ENCODE measurements at places on chromosomes 4 and X.

DNA sequence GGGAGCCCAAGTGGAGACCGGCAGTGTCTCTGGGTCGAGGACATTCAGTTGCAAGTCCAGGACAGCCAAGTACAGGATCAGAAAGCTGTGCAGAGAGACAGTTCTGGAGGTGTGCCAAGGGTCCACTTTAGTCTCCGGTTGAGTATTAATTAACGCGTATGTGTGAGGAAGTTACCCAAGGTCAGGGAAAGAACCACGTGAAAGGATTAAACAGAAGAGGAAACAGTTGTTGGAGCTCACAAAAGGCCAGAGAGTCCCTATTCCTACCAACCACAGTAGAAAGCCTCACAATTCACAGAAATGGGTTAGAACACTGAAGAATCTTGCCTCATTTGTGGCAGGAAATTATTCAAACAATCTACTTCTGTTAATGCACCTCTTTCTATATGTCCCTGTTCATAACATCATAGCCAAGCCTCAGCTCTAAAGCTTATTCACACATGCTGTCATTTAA, 17.9 kb upstream of the NSUN7 start:
- H3K4me1 ChIP-seq: no peaks in the 10 kb centered on the region
- H3K36me3 ChIP-seq: no peaks in the 10 kb centered on the region
- no peaks in the 10 kb centered on the region for H3K27me3 ChIP-seq
- peak; percentile 62 for DNase-seq
- H3K27ac ChIP-seq: no peak overlapping the region
- no peak overlapping the region for H3K4me3 ChIP-seq

DNA sequence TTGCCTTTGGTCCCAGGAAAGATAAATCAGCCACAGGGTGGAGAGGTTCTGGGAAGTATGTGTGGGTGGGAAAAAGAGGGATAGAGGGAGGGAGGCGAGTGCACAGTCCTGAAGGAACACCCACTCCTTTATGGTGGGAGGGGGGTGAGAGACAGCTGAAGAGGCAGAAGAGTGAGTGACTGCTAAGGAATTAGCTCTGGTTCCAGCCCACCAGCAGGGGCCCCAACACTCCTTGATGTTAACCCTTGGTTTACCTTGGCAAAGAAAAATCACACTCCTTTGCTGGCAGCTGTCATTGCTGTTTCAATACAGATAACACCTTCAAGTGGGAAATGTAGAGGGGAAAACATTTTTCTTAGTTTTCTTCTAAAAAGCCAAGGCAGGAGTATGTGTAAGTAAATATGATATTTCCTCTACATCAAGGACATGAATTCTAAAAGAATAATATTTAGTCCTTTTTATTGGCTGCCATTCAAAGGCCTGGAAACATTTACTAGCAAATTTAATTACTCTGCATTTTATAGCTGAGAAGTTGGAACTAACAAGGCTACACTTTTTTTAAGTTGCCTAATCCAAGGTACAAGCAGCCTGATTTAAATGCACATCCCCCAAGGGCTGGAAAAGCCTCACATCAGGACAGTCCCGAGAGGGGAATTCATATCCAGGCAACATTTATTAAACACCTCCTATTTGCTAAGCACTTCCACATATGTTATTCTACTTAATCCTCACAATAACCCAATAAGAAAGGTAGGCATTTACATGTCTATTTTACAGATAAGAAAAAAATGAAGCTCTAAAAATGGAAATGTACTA, 81.7 kb downstream of the HS6ST2 start:
- H3K27me3 ChIP-seq: no peaks in the 10 kb centered on the region
- H3K4me1 ChIP-seq: no peaks in the 10 kb centered on the region
- no peak for DNase-seq

DNA sequence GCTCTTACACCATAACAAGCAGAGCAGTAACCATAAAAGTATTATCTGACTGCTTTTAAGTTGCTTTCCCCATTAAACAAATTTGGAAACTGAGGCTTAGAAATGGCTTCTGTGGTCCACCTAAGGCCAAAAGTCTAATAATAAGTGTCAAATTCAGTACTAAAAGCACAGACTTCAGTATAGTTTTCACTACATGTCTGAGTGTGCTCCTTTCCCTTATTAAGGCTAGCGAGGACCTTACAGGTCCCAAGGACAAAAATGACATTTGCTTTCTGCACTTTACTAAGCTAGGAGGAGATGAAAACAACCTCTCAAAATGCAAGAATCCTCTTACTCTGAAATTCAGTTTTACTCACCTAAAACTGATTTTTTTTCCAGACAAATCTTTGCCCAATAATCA, 127.2 kb downstream of the ENOX2 start:
- no peak overlapping the region for H3K4me3 ChIP-seq
- DNase-seq: no peak
- no peak overlapping the region for H3K27ac ChIP-seq
- H3K27me3 ChIP-seq: no peaks in the 10 kb centered on the region
- no peaks in the 10 kb centered on the region for H3K4me1 ChIP-seq

DNA sequence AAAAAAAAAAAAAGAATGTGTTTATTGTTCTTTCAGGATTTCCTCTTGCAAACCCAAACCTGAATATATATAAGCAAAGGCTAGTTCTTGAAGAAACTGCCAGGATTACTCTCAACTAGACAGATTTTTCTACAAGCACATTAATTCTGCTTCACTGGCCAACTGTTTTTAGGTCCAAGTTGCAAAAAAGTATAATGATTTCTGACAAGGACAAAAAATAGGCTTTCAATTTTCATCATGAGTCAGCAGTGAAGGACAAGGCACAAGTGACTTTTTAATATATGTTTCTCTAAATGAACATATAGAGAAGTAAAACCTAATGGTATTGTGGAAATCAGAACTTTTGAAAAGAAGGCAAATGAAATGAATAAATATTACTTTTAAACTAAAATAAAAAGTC, 73.7 kb downstream of the ELOVL6 start:
- H3K27me3 ChIP-seq: no peaks in the 10 kb centered on the region
- no peak overlapping the region for H3K4me3 ChIP-seq
- no peak for DNase-seq
- H3K4me1 ChIP-seq: no peaks in the 10 kb centered on the region
- no peaks in the 10 kb centered on the region for H3K36me3 ChIP-seq
- H3K27ac ChIP-seq: no peak overlapping the region

GRCh38 chr4:118765399-118765798, 70.5 kb downstream of the SEC24D start:
- H3K27ac ChIP-seq: no peak overlapping the region
- H3K27me3 ChIP-seq: no peaks in the 10 kb centered on the region
- no peak for DNase-seq
- H3K4me3 ChIP-seq: no peak overlapping the region
- H3K36me3 ChIP-seq: peaks cover 11% of the 10 kb centered on the region
- H3K4me1 ChIP-seq: peaks cover 15% of the 10 kb centered on the region

- H3K27ac ChIP-seq: no peak overlapping the region
- H3K27me3 ChIP-seq: no peaks in the 10 kb centered on the region
- H3K4me1 ChIP-seq: no peaks in the 10 kb centered on the region
- no peak for DNase-seq
- no peak overlapping the region for H3K4me3 ChIP-seq
Observed at GRCh38 chrX:145506214-145506613, 258.9 kb downstream of the SPANXN1 start.

DNA sequence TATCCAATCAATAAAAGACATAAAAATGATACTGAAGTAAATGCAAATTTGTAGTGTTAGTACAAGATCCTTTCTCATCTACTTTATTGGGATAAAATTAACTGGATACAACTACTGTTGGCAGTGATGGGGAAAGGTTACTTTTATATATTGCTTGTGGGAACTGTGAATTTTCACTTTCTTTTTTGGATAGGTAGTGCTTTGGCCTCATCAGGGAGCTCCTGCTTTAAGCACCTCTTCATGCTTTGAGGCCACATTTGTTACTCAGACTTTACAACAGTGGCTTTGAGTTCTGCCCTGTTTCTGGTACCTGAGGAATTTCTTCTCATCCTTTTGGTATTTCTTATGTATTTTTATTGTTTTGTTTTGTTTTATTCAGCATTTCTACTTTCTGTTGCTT, 316.8 kb upstream of the ZCCHC13 start:
- H3K27me3 ChIP-seq: no peaks in the 10 kb centered on the region
- no peak for DNase-seq
- H3K4me1 ChIP-seq: no peaks in the 10 kb centered on the region

- no peaks in the 10 kb centered on the region for H3K27me3 ChIP-seq
- no peaks in the 10 kb centered on the region for H3K36me3 ChIP-seq
- H3K27ac ChIP-seq: no peak overlapping the region
- no peak for DNase-seq
- no peaks in the 10 kb centered on the region for H3K4me1 ChIP-seq
- H3K4me3 ChIP-seq: no peak overlapping the region
Observed at GRCh38 chr4:155629183-155629825, 37.3 kb upstream of the GUCY1A1 start.

GRCh38 chr4:167555338-167556022, 321.2 kb upstream of the SPOCK3 start:
- no peak for DNase-seq
- no peaks in the 10 kb centered on the region for H3K27me3 ChIP-seq
- no peak overlapping the region for H3K4me3 ChIP-seq
- H3K27ac ChIP-seq: no peak overlapping the region
- no peaks in the 10 kb centered on the region for H3K4me1 ChIP-seq
- H3K36me3 ChIP-seq: no peaks in the 10 kb centered on the region

DNA sequence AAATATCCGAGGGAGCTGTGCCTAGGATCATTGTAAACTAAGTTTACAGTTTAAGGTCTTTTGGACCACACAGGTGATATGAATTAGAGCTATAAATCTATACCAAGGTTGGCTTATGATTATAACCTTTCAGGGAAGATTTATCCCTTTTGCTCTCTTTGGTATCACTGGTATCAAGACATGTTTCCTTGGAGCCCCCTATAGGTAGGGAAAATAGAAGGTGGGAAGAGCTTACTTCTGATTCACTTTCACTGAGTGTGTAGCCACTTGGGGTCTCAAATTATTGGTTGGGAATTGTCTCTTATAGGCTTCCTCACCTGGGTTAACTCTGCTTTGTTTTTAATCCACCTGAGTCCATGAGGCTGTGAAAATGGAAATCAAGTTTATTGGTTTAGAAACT, 262.1 kb upstream of the NR3C2 start:
- DNase-seq: no peak
- H3K4me3 ChIP-seq: no peak overlapping the region
- no peaks in the 10 kb centered on the region for H3K36me3 ChIP-seq
- no peaks in the 10 kb centered on the region for H3K4me1 ChIP-seq
- no peaks in the 10 kb centered on the region for H3K27me3 ChIP-seq

- no peak overlapping the region for H3K27ac ChIP-seq
- no peak for DNase-seq
- no peaks in the 10 kb centered on the region for H3K4me1 ChIP-seq
- no peaks in the 10 kb centered on the region for H3K36me3 ChIP-seq
- no peaks in the 10 kb centered on the region for H3K27me3 ChIP-seq
- no peak overlapping the region for H3K4me3 ChIP-seq
Observed at GRCh38 chr4:110501826-110502225, 25.9 kb downstream of the ENPEP start.

DNA sequence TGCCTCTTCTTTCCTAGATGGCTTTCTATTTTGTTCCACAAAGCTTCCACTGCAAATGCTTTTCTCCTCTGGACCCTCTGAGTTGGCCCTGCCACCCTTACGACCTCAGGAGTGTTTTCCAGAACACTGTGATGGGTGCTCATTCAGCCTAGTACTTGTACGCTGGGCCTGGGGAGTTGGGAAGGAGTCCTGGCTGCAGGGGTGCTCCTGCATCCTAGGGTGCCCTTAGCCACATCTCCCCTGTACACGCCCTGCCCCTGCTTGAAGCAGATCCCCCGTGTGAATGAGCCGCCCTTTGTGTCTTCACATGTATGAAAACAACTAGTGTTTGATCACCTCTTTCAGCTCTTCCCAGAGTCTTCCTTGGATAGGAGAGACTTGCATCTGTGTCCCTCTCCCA, 64.2 kb downstream of the MTMR1 start:
- H3K27ac ChIP-seq: no peak overlapping the region
- H3K27me3 ChIP-seq: no peaks in the 10 kb centered on the region
- H3K36me3 ChIP-seq: no peaks in the 10 kb centered on the region
- no peaks in the 10 kb centered on the region for H3K4me1 ChIP-seq

DNA sequence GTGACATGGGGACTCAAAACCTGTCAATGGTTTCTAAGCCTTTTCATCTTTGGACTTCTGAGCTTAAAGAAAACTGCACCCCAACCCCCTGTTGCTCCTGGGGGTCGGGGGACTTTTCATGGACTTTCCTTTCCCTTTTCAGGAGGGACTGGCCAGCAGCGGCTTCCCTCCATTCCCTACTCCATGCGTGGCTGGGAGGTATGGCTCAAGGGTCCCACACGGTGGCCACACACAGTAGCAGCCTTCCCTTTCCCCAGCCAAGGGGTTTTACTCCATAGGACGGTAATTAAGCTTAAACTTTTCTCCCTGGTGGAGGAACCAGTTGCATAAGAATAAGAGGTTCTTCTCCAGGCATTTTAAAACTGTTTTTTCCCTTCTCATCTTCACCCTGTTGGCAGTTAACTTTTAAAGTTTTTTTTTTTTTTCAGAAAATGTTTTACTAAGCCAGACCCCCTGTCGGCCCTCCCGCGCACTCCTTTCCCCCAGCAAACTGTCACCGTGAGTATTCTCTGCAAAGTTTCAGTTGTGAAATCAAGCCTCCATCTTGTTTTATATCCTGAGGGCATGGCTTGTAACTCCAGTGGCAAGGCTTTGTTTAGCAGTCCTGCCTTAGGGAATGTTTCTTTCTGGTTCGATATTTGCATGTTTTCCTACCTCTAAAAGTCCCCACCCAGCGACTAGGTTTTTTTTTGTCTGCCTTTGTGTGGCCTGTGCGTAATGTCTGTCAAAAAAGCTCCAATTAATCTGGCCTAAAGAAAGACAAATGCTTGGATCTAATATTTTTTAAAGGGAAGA, 325.7 kb downstream of the TLL1 start:
- H3K4me1 ChIP-seq: no peaks in the 10 kb centered on the region
- H3K27me3 ChIP-seq: no peaks in the 10 kb centered on the region
- H3K36me3 ChIP-seq: no peaks in the 10 kb centered on the region
- no peak overlapping the region for H3K4me3 ChIP-seq
- DNase-seq: no peak

GRCh38 chr4:84215217-84215616, 283.9 kb downstream of the NKX6-1 start:
- no peaks in the 10 kb centered on the region for H3K4me1 ChIP-seq
- no peaks in the 10 kb centered on the region for H3K27me3 ChIP-seq

- no peak overlapping the region for H3K4me3 ChIP-seq
- H3K27ac ChIP-seq: no peak overlapping the region
- no peaks in the 10 kb centered on the region for H3K4me1 ChIP-seq
- no peaks in the 10 kb centered on the region for H3K27me3 ChIP-seq
Observed at GRCh38 chrX:110992611-110993010, 103.4 kb upstream of the PAK3 start.

DNA sequence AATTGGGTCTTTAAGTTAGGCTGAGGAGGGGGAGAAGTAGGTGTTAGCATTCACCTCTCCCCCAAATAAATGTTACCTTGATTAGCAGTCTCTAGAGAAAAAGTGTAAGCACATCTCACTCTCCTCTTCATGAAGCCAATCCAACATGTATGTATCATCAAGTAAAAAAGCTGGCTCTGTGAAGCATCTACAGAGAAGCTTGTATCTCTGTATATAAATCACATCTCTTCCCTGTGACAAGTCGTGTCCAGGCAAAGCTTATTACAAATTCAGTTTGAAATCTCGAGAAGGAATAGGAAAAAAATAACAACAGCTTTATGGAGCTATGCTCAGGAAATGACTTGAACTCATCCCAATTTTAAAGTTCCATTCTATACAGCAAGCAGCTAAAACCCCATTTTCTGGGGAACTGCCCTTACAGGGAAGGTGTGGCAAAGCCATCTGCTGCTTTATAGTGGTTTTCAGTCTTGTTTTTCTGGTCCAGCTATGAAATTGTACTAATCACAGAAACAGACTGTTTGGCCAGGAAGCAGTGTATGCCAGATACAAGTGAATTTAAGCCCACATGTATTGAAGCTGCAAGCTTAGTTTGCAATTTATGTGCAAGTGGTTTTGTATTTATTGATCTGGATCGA, 313.3 kb upstream of the NOCT start:
- DNase-seq: no peak
- no peaks in the 10 kb centered on the region for H3K27me3 ChIP-seq
- no peak overlapping the region for H3K4me3 ChIP-seq
- H3K36me3 ChIP-seq: no peaks in the 10 kb centered on the region
- H3K27ac ChIP-seq: no peak overlapping the region

Data from aorta (tissue), 5 donors.